ENCODE measurements at places on chromosomes 4 and X. TPM values are rescaled to one million over a fixed set of nuclear protein-coding genes. Genes with fewer than 3 reads are reported as not detected.

The NOX1 gene
- not detected for total RNA-seq

GRCh38 chr4:25178838-25179261 lies 18.6 kb upstream of the SEPSECS start:
- no peak for DNase-seq

GRCh38 chrX:134525086-134525792 lies 65.3 kb downstream of the HPRT1 start:
- DNase-seq: no peak

The CCDC110 gene
- 0.80 TPM for total RNA-seq

The CYTL1 gene
- 3.7 TPM for total RNA-seq

DNA sequence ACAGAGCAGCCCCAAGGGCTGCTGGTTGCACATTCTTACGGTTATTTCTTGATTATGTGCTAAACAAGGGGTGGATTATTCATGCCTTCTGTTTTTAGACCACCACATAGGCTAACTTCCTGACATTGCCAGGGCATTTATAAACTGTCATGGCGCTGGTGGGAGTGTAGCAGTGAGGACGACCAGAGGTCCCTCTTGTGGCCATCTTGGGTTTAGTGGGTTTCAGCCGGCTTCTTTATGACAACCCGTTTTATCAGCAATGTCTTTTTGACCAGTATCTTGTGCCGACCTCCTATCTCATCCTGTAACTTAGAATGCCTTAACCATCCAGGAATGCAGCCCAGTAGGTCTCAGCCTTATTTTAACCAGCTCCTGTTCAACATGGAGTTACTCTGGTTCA lies 212.4 kb upstream of the GRID2 start:
- peak; percentile 80 for DNase-seq

The MAGEB17 gene
- not detected for total RNA-seq

The SPP1 gene
- total RNA-seq: 0.31 TPM

The ASB9 gene
- 0.29 TPM for total RNA-seq

DNA sequence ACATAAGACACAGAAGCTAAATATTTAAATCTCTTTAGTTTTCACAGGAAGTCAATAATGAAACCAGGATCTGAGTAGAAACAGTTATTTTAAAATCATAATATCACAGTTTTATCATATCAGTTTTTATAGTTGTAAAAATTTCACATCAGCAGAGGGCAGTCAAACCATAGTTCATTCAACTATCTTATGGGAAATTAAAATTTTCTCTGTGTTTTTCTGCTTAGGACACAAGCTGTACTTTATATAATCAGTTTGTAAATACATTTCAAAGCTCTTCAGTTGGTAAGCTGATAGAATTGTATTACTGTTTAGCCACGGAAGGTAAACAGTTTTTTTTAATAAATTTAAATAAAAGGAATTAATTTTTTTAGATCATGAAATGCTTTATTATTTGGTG lies 204.8 kb upstream of the NUDT6 start:
- no peak for DNase-seq

The TREX2 gene
- total RNA-seq: 0.70 TPM

DNA sequence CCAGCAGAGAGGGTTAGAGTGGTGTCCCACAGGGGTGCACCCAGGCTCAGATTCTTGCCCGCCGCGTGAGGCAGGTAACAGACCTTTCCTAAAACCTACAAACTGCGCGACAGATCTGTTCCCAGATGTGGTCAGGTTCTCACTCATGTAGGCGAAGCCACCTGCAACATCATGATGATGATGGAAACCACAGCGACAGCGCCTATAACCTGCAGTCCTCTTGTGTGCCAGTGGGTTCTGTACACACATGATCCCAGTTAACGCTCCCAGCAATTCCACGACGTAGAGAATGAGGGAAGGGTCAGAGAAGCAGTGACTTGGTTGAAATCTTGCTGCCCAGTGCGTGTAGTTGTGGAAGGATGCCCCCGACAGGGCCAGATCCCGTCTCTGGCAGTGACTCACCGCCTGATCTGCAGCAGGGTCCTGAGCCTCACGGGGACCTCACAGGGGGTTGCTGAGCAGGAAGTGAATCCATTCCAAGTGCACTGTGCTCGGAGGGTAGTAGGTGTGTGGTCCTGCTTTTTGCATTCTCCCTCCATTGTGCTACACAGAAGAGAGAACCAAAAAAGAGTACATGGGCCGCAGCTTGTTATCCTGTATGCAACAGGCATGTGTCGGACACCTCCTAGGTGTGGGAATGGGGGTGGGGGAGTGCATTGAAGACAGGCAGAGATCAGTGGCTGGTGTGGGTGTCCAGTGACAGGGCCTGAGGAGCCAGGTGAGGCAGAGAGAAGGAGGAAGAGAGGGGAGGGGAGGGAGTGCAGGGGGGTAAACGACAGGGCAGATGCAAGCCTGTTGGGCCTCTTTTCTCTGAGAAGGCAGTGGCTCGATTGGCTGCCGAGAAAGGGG lies 66.6 kb downstream of the MTMR1 start:
- no peak for DNase-seq

DNA sequence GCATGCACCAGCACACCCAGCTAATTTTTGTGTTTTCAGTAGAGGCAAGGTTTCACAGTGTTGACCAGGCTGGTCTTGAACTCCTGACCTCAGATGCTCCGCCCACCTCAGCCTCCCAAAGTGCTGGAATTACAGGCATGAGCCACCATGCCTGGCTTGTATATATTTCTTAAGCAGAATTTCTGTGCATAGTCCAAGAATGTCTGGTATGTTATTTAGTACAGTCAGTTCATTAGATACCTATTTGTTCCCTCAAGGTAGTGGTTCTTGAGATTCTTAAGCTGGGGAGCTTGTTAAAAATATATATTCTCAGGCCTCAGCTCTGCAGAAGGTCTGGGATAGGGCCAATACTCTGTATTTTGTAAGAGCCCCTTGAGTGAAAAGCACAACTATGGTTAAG lies 4.6 kb upstream of the SERTM2 start:
- DNase-seq: no peak
